ENCODE measurements at places on chromosomes 16 and 17. TPM values are rescaled to one million over a fixed set of nuclear protein-coding genes. Genes with fewer than 3 reads are reported as not detected.

The ZG16 gene
- total RNA-seq = not detected

The GDPD3 gene
- 14.4 TPM for total RNA-seq

The UBALD2 gene
- total RNA-seq = 62.7 TPM

The PRR29 gene
- total RNA-seq = 11.3 TPM

The SLC22A31 gene
- 132 TPM for total RNA-seq

The GRAP gene
- 8.5 TPM for total RNA-seq

The MRPL58 gene
- 22.4 TPM for total RNA-seq

The HSD17B1 gene
- total RNA-seq = 2.2 TPM

The ABCC6 gene
- total RNA-seq = 40.5 TPM

The GAS2L2 gene
- total RNA-seq = 3.1 TPM

DNA sequence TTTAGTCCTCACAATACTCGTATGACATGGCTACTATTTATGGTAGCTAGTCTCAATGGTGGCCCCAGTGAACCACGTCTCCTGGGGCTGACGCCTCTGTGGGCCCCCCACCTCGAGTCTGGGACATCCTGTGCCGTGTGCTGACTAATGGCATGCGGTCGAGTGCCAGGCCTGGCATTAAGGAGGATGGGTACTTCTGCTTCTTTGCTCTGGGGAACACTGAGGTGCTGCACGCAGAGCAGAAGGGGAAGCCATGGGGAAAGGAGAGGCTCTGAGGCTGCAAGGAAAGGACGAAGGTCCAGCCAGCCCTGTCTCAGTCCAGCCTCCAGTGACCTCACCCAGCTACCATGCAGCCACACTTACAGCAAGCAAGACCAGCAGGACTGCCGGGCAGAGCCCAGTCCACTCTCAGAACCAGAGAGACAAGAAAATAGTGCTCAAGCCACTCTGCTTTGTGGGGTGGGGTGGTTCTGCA lies 5.7 kb upstream of the MPRIP start:
- peak; percentile 75 for DNase-seq

- peak; percentile 57 for DNase-seq
Measured at GRCh38 chr16:25014500-25015147, 545 bp downstream of the ARHGAP17 start.

- DNase-seq = no peak
Measured at GRCh38 chr17:77377710-77378235, 237.0 kb downstream of the SEC14L1 start.

- DNase-seq = no peak
Measured at GRCh38 chr16:1548727-1549126, 15.3 kb downstream of the TMEM204 start.

GRCh38 chr16:69469807-69470561 lies 45.6 kb downstream of the CYB5B start:
- DNase-seq = no peak

GRCh38 chr17:82302991-82303943 lies 14.1 kb downstream of the CD7 start:
- no peak for DNase-seq

DNA sequence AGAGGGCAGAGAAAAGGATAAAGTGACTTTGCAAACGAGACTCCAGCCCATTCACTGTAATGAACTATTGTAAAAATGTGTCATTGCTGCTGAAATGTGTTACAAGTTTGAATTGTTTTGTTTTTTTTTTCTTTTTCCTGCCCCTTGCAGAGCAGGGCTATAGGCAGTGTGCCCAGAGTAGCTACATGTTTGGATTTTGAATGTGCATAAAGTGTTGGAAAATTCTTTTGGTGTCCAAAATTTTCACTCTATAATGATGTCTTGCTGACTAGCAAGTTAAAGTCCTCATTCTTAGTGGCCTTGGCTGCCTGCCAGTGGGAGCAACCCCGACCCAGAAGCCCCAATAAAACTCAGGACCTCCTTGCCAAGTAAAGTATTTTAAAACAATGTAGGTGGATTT lies 66.5 kb downstream of the IGF2BP1 start:
- no peak for DNase-seq

DNA sequence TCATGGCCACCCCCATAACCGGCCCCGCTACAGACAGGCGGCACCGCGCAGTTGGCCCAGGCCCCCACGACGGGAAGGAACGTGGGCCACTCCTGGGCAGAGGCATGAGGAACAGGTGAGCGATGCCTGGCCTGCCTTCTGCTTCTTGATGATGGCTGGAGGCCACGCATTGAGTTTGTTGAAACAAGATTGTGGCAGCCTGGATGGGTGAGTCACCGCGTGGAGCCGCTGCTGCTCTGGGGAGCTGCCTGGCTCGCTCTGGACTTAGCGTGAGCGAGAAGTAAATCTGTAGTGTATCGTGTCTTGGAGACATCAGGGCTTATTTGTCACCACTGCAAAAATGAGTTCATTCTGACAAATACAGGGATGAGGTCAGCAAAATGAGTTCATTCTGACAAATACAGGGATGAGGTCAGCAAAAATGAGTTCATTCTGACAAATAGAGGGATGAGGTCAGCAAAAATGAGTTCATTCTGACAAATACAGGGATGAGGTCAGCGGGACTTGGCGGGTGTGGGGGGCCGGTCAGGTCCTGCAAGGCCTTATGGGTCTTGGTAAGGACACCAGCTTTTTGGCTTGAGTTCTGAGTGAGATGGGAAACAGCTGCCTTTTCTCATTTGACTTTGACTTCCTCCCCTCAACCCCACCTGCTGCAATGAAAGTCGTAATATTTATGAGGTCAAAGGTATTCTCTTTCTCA lies 93.0 kb downstream of the SEC14L1 start:
- peak; percentile 44 for DNase-seq

DNA sequence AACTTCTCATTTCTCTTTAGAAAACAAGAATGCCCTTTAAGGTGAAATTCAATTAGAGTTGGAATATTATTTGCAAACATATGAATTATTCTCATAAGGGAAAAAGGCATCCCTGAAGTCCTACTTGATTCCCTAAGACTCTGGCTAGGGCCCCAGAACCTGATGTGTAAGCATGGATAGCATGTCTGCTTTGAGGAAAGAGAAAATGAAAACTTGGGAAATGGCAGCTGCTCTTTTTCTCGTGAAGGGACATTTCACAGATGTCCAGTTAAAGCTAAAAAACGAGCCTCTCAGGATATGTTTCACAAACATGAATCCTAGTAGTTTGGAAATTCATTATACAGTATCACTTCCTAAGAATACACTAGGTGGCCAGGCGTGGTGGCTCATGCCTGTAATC lies 112.3 kb upstream of the CLEC3A start:
- DNase-seq = no peak

GRCh38 chr16:83085660-83086059 lies 458.9 kb downstream of the CDH13 start:
- no peak for DNase-seq

- DNase-seq = no peak
Measured at GRCh38 chr16:78530283-78530682, 430.8 kb downstream of the WWOX start.

- peak; percentile 75 for DNase-seq
Measured at GRCh38 chr16:88534638-88535190, 35.5 kb upstream of the ZC3H18 start.

DNA sequence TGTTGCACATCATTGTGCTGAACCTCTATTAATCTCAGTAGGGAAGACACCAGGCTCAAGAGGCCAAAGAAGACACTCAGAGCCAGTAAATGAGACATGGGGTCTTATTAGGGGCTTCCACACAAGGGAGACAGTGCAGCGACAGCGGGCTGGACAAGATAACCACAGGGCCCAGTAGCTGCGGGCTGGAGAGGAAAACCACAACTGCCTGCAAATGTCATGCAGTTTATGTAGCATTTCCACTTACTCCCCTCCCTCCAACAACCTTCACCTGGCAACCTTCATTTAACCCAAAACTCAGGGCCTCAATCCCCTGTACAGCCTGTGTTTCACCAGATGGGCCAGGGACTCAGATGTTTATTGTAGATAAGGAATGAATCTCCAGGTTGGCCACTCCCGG lies 185.6 kb downstream of the UTP18 start:
- DNase-seq = no peak

GRCh38 chr16:51508490-51509212 lies 357.6 kb upstream of the SALL1 start:
- DNase-seq = no peak

DNA sequence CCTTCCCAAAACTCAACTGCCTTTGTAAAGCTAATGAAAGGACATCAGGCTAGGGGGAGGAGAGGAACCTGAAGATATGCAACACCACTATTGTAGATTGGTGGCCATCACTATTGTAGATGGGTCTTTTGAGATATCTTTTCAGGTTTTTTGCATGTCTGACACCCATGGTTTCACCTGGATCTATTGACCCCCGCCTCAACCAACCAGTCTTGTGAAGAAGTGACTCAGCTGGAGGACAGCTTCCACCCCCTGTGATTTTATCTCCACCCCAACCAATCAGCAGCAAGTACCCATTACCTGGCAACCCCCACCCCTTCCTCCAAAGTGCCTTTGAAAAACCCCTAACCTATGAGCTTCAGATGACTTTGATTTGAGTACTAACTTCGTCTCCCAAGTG lies 382.6 kb upstream of the GOT2 start:
- DNase-seq = no peak

- DNase-seq = no peak
Measured at GRCh38 chr16:79972053-79972704, 371.6 kb upstream of the MAF start.

GRCh38 chr17:56737421-56738161 lies 96.1 kb downstream of the C17orf67 start:
- no peak for DNase-seq
